ENCODE measurements at places on chromosomes 5 and 9.

- no peak overlapping the region for H3K4me3 ChIP-seq
- no peak for DNase-seq
- peaks cover 21% of the 10 kb centered on the region for H3K4me1 ChIP-seq
- no peaks in the 10 kb centered on the region for H3K36me3 ChIP-seq
- H3K27ac ChIP-seq: no peak overlapping the region
- H3K27me3 ChIP-seq: no peaks in the 10 kb centered on the region
Measured at GRCh38 chr5:170488570-170488969, 15.2 kb upstream of the KCNIP1 start.

- no peaks in the 10 kb centered on the region for H3K4me1 ChIP-seq
- no peak overlapping the region for H3K4me3 ChIP-seq
- no peaks in the 10 kb centered on the region for H3K27me3 ChIP-seq
- no peak for DNase-seq
Measured at GRCh38 chr5:14325369-14325768, 182.2 kb downstream of the TRIO start.

- no peak overlapping the region for H3K27ac ChIP-seq
- H3K36me3 ChIP-seq: no peaks in the 10 kb centered on the region
- no peaks in the 10 kb centered on the region for H3K27me3 ChIP-seq
- no peaks in the 10 kb centered on the region for H3K4me1 ChIP-seq
- no peak for DNase-seq
- no peak overlapping the region for H3K4me3 ChIP-seq
Measured at GRCh38 chr9:16136961-16137360, 584.1 kb downstream of the CCDC171 start.

GRCh38 chr5:163976696-163977095, 471.3 kb downstream of the MAT2B start:
- H3K36me3 ChIP-seq: no peaks in the 10 kb centered on the region
- no peaks in the 10 kb centered on the region for H3K27me3 ChIP-seq
- no peak overlapping the region for H3K27ac ChIP-seq
- no peak overlapping the region for H3K4me3 ChIP-seq
- no peaks in the 10 kb centered on the region for H3K4me1 ChIP-seq

GRCh38 chr5:159772698-159773061, 143.6 kb upstream of the ADRA1B start:
- peak overlapping the region; percentile 66 for H3K27ac ChIP-seq
- peak overlapping the region; percentile 61 for H3K4me3 ChIP-seq
- H3K36me3 ChIP-seq: no peaks in the 10 kb centered on the region

GRCh38 chr5:143842920-143843319, 31.0 kb downstream of the HMHB1 start:
- DNase-seq: no peak
- H3K27ac ChIP-seq: no peak overlapping the region
- H3K36me3 ChIP-seq: no peaks in the 10 kb centered on the region
- no peak overlapping the region for H3K4me3 ChIP-seq
- H3K4me1 ChIP-seq: no peaks in the 10 kb centered on the region

DNA sequence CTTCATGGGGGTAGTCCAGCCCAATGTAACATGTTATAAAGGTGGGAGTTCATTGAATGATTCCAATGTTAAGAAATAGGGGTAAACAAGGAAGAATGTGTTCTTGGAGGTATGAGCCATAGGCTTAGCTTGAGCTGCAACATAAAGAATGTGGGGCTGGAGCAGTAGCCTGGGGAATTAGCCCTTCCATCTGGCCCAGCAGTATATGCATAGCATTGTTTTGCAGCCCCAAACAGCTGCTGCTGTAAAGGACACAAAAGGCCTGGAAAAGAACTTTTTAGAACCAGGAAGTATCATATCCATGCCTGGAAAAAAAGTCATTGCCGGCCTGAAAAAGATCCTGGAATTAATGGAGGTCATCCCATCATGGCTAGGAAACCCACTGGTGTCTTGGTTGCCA, 55.8 kb upstream of the SMARCA2 start:
- H3K36me3 ChIP-seq: no peaks in the 10 kb centered on the region
- no peaks in the 10 kb centered on the region for H3K27me3 ChIP-seq
- H3K4me1 ChIP-seq: no peaks in the 10 kb centered on the region
- H3K4me3 ChIP-seq: no peak overlapping the region
- no peak overlapping the region for H3K27ac ChIP-seq

DNA sequence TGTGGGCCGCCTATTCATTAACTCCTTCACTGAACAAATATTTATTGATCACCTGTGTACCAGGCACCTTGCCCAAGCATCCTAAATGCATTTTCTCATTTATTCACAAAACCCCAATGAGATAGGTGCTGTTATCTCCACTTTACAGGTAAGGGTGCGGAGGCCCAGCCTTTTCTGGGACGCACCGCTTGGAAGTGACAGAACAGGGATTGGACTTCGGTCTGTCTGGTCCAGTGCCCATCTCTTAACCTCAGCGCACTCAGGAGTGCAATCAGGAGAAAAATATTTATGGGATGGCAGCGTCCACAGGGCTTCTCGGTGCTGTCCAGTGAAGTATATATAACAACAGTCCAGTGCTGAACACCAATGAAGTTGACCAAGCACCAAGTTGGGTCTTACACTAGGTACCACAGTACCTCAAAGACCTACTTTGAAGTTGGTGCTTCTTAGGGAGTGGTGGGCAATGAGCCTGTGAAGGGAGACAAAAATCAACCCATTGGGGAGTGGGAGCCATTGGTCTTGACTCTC, 18.9 kb upstream of the GARNL3 start:
- peak overlapping the region; percentile 72 for H3K4me3 ChIP-seq
- no peak for DNase-seq

DNA sequence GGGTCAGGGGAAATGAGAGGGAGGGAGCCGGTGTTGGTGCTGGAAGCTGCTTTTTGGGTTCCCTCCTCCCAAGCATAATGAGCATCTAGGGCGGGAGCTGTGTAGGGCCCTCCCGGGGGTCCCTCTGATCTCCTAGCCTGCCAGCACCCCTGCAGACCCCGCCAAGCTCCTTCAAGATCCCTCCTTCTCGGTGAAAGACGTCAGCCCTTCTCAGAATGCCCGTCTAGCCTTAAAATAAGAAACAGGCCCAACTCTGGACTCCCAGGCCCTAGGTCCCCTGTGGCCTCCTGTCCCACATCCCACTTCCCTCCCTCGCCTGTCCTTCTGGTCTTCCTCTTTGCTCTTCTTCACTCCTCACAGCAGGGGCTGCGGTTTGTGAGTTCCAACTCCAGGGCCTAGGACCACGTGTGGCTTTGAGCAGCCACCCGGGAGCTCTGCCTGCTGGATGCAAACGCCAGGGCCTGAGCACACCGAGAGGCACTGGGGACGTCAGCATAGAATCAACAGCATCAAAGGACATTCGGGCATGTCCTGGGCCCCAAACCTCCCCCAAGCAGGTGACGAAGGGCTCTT, 8.8 kb upstream of the SCGB3A1 start:
- H3K36me3 ChIP-seq: no peaks in the 10 kb centered on the region
- no peaks in the 10 kb centered on the region for H3K4me1 ChIP-seq
- DNase-seq: no peak
- peaks cover 33% of the 10 kb centered on the region for H3K27me3 ChIP-seq
- no peak overlapping the region for H3K4me3 ChIP-seq

GRCh38 chr5:73442231-73442811, 6.3 kb downstream of the FOXD1 start:
- no peaks in the 10 kb centered on the region for H3K36me3 ChIP-seq
- no peak for DNase-seq
- no peaks in the 10 kb centered on the region for H3K27me3 ChIP-seq
- no peak overlapping the region for H3K4me3 ChIP-seq

GRCh38 chr5:14707811-14708390, 43.4 kb downstream of the OTULIN start:
- no peak overlapping the region for H3K4me3 ChIP-seq
- H3K4me1 ChIP-seq: no peaks in the 10 kb centered on the region
- no peak overlapping the region for H3K27ac ChIP-seq
- no peaks in the 10 kb centered on the region for H3K27me3 ChIP-seq
- DNase-seq: no peak

- H3K4me3 ChIP-seq: no peak overlapping the region
- no peak overlapping the region for H3K27ac ChIP-seq
- peaks cover 23% of the 10 kb centered on the region for H3K4me1 ChIP-seq
- no peaks in the 10 kb centered on the region for H3K27me3 ChIP-seq
- no peaks in the 10 kb centered on the region for H3K36me3 ChIP-seq
Measured at GRCh38 chr9:88342246-88342645, 46.0 kb upstream of the SPIN1 start.

- no peaks in the 10 kb centered on the region for H3K27me3 ChIP-seq
- peaks cover 11% of the 10 kb centered on the region for H3K36me3 ChIP-seq
- DNase-seq: no peak
- peaks cover 35% of the 10 kb centered on the region for H3K4me1 ChIP-seq
- H3K4me3 ChIP-seq: peak overlapping the region; percentile 99
- H3K27ac ChIP-seq: peak overlapping the region; percentile 97
Measured at GRCh38 chr5:65928322-65928752, 2.0 kb downstream of the ERBIN start.
